ENCODE measurements at places on chromosomes 13 and 19. TPM values are rescaled to one million over a fixed set of nuclear protein-coding genes. Genes with fewer than 3 reads are reported as not detected.

DNA sequence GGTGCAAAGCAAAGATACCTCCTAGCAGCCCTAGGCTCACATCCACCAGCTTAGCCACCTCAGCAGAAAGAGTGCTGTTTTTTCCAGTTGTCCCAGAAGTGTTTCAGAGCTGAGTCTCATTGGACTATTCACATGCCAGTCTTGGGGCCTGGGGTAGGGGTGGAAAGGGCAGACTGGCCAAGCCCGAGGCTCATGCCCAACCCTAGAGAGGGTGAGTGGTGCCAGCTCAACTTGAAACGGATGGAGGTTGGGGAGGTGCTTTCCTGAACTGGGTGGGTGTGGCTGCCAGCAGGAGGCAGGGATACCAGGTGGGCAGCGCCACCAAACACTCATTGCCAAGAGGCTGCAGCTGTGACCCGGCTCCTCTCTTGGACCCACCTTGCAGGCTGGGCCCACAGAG is 116.9 kb downstream of the DPF1 start:
- no peak overlapping the region for H3K4me3 ChIP-seq
- H3K4me1 ChIP-seq = no peaks in the 10 kb centered on the region

DNA sequence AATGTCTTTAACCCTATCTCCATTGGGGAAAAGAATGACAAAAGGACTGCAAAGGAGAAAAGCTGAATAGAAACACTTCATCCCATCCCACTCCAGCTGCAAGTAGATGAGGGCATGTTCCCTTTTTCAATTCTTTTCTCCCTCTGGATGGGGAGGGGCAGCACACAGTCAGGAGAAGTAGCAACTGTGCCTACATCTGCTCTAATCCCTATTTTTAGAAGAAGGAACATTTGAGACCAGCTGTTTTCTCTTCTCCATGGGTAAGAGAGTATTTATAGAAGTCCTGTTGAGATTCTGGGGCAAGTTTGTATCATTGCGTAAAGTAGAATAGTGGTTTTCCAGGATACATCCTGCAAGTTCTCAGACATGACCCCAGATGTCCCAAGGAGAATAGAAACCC is 9.3 kb upstream of the GTF3A start:
- DNase-seq = no peak
- H3K27me3 ChIP-seq = peaks cover 40% of the 10 kb centered on the region
- H3K27ac ChIP-seq = no peak overlapping the region
- H3K4me1 ChIP-seq = peaks cover 4% of the 10 kb centered on the region
- no peak overlapping the region for H3K4me3 ChIP-seq

DNA sequence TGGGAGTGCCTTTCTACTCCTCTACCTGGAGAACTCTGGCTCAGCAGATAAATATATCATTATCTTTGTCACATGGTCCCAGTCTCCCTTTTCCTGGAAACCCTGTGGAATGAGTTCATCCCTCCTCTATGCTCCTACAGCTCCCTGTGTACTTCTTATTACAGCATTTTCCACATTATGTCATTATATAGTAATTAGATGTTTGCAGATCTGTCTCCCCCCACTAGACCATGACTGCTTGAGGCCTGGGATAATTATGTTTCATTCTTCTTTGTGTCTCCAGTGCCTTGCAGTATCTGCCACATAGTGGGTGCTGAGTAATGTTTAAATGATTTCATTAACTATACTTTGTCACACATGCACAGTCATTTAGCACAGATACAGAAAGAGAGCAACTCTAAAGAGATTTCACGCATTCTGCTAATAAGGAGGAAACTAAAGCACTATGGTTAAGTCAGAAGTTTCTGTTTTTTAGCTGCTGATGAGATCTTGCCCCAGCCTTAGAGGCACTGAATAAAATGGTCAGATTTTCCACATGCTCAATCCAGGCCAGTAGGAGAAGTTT is 66.1 kb upstream of the DIAPH3 start:
- H3K4me1 ChIP-seq = no peaks in the 10 kb centered on the region
- H3K36me3 ChIP-seq = no peaks in the 10 kb centered on the region
- H3K27me3 ChIP-seq = no peaks in the 10 kb centered on the region
- no peak overlapping the region for H3K27ac ChIP-seq

GRCh38 chr13:62123409-62123808 is 707.8 kb upstream of the PCDH20 start:
- no peak overlapping the region for H3K4me3 ChIP-seq
- DNase-seq = no peak
- H3K27me3 ChIP-seq = no peaks in the 10 kb centered on the region
- no peaks in the 10 kb centered on the region for H3K36me3 ChIP-seq
- peaks cover 13% of the 10 kb centered on the region for H3K4me1 ChIP-seq
- no peak overlapping the region for H3K27ac ChIP-seq

DNA sequence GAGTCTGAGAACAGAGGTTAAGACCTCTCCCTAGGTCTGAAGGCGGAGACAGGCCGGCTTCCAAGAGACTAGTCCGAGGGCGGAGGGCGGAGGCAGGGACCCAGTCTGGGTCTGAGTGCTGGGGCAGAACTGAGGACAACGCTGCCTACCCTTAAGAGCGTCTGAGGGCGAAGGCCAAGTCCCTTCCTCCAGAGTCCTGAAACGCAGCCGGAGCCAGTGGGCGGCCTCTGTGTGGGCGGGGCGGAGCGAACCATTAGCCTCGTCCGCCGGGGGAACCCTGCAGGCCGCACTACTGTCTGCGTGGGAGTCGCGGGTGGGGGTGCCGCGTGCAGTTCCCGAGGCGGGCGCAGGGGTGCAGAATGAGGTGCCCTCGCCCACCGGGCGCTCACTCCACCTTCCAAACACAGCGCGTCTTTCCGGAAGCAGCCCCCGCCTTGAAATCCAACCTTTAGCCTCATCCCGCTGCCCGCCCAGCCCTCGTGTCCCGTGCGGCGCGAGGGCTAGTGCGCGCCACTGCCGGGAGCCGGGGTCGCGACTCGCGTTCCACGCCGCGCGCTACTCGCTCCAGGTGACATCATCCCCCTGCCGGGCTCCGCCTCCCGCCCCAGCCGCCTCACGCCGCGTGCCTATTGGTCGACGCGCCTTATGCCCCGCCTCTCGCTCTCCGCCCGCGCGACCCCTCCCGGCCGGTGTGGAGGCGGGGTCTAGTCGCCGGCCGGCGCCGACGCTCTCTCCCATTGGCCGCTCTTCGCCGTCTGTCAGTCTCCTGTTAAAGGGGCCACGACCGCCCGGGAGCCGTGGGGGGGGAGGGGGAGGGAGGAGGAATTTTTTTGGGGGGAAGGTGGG is at the start of gene C19orf73:
Gene C19orf73, minus strand, starts transcription at position 579 of the 846 bp plus-strand sequence. Its CDS starts 121 bp downstream, at position 458.
- H3K4me3 ChIP-seq = peak within 1 kb of the TSS; percentile 87
- DNase-seq = peak; percentile 88
- H3K4me1 ChIP-seq = peaks cover 34% of the 10 kb centered on the region
- H3K36me3 ChIP-seq = no peaks in the 10 kb centered on the region

DNA sequence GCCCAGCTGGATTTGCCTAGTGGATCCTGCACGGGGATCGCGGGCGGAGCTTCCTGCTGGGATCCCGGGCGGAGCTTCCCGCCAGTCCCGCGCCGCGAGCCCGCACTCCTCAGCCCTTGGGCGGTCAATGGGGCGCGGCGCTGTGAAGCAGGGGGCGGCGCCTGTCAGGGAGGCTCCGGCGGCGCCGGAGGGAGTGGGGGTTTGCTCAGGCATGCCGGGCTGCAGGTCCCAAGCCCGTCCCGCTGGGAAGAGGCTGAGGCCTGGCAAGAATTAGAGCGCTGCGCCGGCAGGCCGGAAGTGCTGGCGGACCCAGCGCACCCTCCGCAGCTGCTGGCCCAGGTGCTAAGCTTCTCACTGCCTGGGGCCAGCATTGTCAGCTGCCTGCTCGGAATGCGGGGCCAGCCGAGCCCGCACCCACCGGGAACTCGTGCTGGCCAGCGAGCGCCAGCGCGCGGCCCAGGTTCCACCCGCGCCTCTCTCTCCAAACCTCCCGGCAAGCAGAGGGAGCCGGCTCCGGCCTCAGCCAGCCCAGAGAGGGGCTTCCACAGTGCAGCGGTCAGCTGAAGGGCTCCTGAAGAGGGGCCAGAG is 119.6 kb downstream of the PRR20E start:
- no peaks in the 10 kb centered on the region for H3K27me3 ChIP-seq
- no peaks in the 10 kb centered on the region for H3K36me3 ChIP-seq
- no peak overlapping the region for H3K4me3 ChIP-seq
- H3K27ac ChIP-seq = no peak overlapping the region
- no peak for DNase-seq

DNA sequence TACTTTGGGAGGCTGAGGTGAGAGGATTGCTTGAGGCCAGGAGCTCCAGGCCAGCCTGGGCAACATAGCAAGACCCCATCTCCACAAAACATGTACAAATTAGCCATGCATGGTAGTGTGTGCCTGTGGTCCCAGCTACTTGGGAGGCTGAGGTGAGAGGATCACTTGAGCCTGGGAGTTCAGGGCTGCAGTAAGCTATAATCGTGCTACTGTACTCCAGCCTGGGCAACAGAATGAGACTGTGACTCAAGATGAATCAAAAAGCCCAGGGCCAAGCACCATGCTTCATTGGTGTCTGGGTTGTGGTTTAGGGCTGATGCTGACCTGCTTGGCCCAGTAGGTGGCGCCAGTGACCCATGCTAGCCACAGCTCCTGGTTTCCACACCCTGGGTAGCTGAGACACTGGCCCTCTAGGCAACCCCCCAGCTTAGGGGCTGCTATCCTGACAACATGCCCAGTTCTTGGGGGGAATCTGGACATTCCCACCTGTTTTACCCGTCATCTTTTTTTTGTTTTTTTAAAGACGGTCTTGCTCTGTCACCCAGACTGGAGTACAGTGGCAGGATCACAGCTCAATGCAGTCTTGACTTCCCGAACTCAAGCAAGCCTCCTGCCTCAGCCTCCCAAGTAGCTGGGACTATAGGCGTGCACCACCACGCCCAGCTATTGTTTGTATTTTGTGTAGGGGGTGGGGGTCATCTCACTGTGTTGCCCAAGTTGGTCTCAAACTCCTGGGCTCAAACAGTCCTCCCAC is 5.5 kb downstream of the CCDC124 start:
- no peaks in the 10 kb centered on the region for H3K36me3 ChIP-seq
- DNase-seq = peak; percentile 77
- peaks cover 7% of the 10 kb centered on the region for H3K4me1 ChIP-seq
- no peak overlapping the region for H3K27ac ChIP-seq

DNA sequence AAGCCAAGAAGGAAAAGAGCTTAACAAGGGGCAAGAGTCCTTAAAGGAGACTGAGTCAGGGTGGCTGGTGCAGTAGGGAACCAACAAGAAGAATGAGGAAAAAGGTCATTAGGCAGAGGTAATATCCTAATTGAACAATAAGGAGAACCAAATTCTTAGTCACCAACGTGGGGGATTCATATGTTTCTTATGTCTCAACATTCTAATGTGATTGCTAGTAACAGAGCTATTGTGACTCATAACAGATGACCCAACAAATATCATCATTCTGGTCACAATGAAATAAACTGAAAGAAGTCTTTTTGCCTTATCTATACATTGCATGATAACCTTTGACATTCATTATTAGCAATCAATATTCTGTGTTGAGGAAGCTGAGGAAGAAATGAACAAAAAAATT is 101.6 kb downstream of the RAP2A start:
- H3K4me3 ChIP-seq = no peak overlapping the region
- no peak for DNase-seq
- H3K27ac ChIP-seq = no peak overlapping the region
- H3K36me3 ChIP-seq = no peaks in the 10 kb centered on the region
- no peaks in the 10 kb centered on the region for H3K27me3 ChIP-seq

- no peaks in the 10 kb centered on the region for H3K27me3 ChIP-seq
- no peak for DNase-seq
- no peak overlapping the region for H3K4me3 ChIP-seq
- H3K36me3 ChIP-seq = no peaks in the 10 kb centered on the region
- H3K4me1 ChIP-seq = no peaks in the 10 kb centered on the region
Measured at GRCh38 chr13:32001154-32001768, 30.3 kb upstream of the FRY start.

DNA sequence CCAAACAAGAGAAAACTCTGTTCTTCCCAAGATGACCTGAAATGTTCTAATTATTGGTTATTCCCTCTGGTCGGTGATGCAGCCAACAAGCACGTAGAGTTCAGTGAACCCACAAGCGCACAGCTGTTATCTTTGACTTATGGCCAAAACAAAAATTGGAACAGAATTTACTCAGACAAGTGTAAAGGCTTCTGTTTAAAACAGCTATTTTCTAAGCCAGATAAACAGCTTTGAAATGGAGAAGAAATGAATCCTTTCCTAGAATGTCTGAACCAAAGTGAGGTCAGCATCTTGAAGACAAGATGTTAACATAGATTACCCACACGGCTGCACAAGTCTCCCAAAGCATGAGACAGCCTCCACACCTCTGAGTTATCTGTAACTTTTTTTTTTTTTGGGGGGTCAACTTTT is 669.2 kb downstream of the DIAPH3 start:
- no peak for DNase-seq
- H3K4me3 ChIP-seq = no peak overlapping the region
- H3K36me3 ChIP-seq = no peaks in the 10 kb centered on the region
- no peak overlapping the region for H3K27ac ChIP-seq

GRCh38 chr13:33721724-33722123 is 96.2 kb upstream of the RFC3 start:
- DNase-seq = no peak
- H3K36me3 ChIP-seq = peaks cover 6% of the 10 kb centered on the region
- no peaks in the 10 kb centered on the region for H3K27me3 ChIP-seq
- peaks cover 25% of the 10 kb centered on the region for H3K4me1 ChIP-seq

DNA sequence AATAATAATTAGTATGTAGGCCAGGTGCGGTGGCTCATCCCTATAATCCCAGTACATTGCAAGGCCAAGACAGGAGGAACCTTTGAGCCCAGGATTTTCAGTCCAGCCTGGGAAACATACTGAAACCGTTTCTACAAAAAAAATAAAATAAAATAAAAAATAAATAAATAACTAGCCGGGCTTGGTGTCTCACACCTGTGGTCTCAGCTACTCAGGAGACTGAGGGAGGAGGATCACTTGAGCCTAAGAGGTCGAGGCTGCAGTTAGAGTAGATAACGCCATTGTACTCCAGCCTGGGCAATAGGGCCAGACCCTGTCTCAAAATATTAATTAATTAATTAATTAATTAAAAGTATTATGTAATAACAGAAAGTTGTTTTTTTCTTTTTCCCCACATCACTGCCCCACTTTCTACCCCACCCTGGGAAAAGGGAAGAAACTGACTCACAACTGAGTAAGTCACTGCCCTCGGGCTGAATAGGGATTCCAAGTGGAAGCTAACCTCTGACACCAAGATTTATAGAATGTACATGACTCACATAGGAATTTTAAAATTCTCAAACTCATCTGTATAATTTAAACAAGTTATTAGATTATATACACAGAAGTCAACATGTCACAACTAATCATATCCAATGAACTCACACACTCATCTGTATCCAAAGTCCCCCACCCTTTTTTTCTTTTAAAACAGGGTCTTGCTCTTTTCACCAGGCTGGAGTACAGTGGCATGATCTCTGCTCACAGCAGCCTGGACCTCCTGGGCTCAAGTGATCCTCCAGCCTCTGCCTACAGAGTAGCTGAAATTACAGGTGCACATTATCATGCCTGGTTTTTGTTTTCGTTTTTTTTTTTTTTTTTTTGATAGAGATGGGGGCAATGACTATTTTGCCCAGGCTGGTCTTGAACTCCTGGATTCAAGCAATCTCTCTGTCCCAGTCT is 12.5 kb downstream of the ZNF611 start:
- peaks cover 46% of the 10 kb centered on the region for H3K36me3 ChIP-seq
- no peaks in the 10 kb centered on the region for H3K27me3 ChIP-seq
- peaks cover under 1% of the 10 kb centered on the region for H3K4me1 ChIP-seq
- H3K4me3 ChIP-seq = no peak overlapping the region

- H3K36me3 ChIP-seq = no peaks in the 10 kb centered on the region
- H3K4me1 ChIP-seq = peaks cover 5% of the 10 kb centered on the region
- no peak for DNase-seq
- no peak overlapping the region for H3K27ac ChIP-seq
- H3K27me3 ChIP-seq = peaks cover 1% of the 10 kb centered on the region
- no peak overlapping the region for H3K4me3 ChIP-seq
Measured at GRCh38 chr13:59345311-59345710, 818.4 kb downstream of the DIAPH3 start.

KLF1 gene
- total RNA-seq = not detected

FGF21 gene
- not detected for total RNA-seq

MATK gene
- total RNA-seq = not detected

PNMA8C gene
- total RNA-seq = 1.4 TPM

OR10H3 gene
- not detected for total RNA-seq

CCL25 gene
- total RNA-seq = not detected

ZNF418 gene
- 21.7 TPM for total RNA-seq

Measured in neural crest cell (in vitro differentiated cells).